H9 (cell line): ENCODE measurements at places on chromosomes 2 and 18.

DNA sequence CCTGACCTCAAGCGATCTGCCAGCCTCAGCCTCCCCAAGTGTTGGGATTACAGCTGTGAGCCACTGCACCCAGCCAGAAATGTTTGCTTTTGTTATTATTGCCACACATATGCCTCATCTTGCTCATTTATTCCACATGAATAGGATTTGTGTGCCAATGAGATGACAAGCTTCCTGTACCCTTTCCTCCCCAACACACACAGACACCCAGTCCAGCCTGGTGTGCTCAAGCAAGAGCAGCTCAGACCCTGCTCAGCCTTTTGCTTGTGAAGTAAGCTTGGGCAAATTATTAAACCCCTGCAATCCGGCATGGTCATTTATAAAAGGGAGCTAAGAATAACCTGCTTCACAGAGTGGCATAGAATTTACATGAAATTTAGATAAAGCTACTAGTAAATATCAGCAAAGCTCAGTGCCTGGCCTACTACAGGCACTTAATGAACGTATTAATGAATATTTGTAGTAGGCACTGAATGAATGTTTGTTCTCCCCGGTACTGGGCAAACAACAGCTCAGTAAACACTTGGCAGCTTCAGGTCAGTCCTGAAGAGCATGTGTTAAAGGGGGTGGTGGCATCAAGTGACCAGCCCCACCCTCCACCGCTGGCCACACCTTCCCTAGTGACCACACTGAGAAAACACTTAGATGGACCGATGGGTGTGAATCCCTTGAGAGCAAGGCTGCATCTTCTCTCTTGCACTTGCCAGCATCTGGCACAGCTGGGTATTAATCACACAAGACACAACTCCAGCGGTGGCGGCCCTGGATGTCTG, 280.2 kb downstream of the SRBD1 start:
- no peak for DNase-seq

DNA sequence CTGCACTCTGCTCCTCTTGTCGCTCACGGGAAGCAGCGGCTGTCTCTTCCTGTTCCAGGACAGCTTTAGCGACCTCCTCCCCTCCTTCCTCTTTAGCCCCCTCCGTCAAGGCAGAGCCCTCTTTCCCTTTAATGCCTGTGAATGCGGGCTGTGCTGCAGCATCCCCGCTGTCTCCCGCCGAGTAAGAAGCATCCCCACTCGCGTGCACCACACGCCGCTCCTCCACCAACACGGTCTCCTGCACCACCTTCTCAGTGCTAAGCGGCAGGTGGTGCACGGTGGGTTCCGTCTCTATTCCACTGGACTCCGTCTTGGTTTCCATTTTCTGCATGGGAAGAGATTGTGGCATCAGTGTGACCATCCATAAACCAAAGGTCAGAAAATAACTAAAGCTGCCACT, 101.6 kb upstream of the ZBTB14 start:
- no peak for DNase-seq

GRCh38 chr2:235533616-235534385, 40.0 kb downstream of the AGAP1 start:
- no peak for DNase-seq

- no peak for DNase-seq
These were observed 162.5 kb upstream of the ALPP start for GRCh38 chr2:232216028-232216427.

DNA sequence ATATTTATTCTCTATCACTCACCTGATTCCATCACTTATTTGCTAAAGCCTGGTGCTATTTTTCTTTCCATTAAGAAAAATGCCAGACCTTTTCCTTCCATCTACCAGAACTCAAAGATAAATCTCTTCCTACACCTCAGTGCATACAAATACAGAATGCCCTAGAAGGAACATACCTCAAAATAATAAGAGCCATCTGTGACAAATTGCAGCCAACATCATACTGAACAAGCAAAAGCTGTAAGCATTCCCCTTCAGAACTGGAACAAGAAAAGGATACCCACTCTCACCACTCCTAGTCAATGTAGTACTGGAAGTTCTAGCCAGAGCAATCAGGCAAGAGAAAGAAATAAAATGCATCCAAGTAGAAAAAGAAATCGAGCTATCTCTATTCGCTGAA, 315.9 kb upstream of the UBE2E3 start:
- DNase-seq = no peak

DNA sequence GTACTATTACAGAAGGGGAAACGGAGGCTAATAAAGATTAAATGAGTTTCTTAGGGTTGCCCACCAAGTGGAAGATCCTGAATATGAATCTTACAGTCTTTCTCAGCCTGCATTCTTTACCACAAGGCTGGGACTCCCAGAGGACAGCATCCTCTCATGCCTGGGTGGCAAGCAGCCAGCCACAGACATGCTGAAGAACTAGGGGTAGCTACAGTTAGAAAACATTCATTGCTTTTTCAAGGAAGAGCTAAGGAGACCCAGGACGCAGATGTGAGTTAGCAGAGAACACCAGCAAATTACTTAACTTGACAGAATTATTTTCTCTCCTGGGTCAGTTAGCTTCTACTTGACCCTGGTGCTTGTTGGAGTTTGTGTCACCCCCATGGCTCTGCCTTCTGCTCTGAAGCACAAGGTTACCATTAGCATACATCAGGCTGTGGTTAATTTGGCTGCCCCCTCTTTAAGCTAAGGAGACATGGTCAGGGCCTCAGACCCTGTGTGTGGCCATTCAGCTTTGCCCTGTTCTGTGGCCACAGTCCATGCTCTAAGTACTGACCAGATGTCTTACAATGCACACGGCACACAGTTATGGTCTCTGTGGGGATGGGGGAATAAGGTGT, 132.3 kb upstream of the TNP1 start:
- no peak for DNase-seq

- no peak for DNase-seq
These were observed 1443.2 kb downstream of the SUCLG1 start for GRCh38 chr2:83015900-83016299.

DNA sequence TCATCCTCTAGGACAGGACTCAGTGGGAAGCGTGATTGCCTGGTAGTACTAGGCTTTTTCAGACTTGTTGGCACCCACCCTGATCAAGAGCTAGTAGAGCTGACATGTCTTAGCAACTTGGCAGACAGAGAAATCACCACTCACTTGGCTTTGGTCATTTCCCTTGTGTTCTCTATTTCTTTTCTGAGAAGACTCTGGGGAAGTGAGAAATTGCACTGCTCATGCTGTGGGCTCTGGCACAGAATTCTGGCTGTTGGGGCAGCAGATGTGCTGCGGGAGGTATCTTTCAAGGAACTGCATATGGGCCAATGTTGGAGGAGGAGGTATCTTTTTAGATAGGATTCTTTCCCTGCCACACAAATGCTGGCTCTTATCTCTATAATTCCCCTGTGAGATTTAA, 529.1 kb upstream of the MEX3C start:
- DNase-seq = no peak

DNA sequence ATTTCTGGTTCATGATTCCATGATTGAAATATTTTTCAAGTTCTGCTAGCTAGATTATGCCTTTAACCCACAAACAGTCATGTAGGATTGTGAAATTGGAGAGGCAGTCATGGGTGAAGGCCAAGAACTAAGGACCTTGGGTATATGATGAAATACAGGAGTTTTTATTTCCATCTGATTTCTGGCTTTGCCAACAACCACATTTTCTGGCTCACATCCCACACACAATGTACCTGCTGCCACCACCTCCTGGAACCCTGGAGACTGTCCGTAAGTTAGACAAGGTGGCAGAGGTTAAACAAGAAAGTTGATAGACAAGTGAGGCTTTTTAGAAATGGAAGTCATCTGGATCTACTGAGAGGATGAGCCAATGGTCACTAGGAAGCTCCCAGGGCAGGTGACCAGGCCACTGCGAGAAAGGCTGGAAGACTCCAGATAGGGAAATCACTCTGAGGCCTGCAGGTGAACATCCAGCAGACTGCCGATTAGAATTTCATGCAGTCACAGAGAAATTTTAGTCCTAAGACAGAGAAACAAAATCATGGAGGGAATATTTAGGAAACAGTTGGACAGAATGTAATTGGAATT, 402.0 kb downstream of the ALK start:
- DNase-seq = no peak

DNA sequence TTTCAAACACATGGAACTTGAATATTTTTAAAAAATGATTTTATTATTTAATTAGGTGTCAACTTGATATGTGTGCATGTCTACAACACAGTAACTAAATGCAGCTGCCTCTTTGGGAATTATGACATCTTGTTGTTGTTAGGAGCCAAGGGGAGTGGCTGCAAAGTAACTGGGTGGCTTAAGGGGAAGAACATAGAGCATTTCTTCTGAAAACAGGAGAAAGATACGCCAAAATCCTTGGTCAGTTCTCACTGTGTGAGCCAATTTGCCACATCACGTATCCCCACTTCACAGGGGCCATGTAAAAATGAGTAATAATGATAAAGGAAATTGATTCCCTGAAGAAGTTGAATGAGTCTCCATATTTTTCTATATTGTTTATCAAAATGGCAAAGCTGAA, 309.8 kb upstream of the COL3A1 start:
- DNase-seq = no peak

GRCh38 chr2:192412394-192412793, 217.7 kb upstream of the TMEFF2 start:
- DNase-seq = no peak

DNA sequence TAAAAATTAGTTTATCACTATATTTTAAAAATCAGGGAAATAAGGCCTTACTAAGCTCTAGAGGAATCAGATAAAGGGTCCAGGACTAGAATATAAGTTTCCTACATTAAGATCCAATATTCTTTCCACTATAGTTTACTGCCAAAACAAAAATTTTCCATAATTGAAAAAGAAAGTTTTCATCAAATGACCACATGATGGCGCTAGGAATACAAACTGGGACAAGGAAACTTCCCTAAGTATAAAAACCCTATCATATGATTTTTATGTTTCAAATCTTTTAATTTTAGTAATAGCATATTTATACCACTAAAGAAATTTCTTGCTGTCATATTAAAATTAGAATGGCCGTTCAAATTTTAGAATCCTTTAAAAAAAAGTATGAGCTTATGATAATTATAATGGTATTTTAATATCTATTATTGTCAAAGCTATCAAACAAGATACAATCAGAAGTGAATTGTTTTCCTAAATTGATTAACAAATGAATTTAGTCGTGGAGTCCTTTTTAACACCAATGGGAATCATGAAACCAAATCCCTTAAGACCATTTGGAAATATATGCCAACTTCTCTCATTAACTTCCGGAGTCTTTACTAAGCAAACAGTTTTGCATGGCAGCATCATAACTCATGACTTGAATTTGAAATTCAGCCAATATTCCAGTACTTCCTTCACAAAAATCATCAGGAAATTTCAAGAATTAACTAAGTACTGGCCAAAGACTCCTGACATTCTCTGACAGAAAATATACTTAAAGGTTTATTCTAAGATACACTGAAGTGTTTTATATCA, 70.3 kb downstream of the SCN1A start:
- DNase-seq = no peak

GRCh38 chr2:121804340-121804739, 48.9 kb downstream of the TSN start:
- peak; percentile 65 for DNase-seq

DNA sequence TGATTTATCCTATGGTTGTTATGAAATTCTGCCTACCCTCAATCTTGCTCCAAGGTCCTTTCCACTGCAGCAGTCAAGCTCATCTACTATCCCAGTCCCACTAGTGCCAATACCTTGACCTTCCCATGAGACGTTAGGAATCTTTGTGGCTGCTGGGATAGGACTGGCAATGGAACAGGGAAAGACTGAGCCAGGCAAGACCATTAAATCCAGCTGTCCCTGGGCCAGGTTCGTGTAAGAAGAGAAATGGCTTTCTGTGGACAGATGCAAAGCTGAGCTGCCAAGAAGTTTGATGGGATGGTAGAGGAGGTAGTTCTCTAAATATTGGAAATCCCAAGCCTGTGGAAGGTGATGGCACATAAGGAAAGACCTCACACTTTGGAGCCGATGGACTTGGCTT, 50.1 kb upstream of the TMEM17 start:
- no peak for DNase-seq

DNA sequence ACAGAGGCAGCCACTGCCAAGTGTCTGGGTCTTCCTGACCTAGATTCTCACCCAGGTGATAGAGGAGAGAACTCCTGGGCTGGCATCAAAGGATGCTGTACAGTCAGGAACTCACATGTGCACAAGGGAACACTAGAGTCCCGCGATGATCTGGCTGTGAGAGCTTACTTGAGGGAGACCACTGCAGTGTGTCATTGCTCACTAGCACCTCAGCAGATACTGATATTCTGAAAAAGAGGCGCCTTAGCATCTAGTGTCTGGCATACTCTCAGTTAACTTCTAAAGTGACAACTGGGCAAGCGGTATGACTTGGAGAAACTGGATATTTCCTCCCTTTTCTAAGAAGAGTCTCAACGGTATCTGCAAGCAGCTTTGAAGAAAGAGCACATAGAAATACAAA, 189.9 kb downstream of the CMPK2 start:
- DNase-seq = no peak

- DNase-seq = peak; percentile 80
These were observed 106.2 kb upstream of the BZW1 start for GRCh38 chr2:200705305-200706041.

- DNase-seq = no peak
These were observed 98.2 kb downstream of the KCNF1 start for GRCh38 chr2:11009891-11010290.

DNA sequence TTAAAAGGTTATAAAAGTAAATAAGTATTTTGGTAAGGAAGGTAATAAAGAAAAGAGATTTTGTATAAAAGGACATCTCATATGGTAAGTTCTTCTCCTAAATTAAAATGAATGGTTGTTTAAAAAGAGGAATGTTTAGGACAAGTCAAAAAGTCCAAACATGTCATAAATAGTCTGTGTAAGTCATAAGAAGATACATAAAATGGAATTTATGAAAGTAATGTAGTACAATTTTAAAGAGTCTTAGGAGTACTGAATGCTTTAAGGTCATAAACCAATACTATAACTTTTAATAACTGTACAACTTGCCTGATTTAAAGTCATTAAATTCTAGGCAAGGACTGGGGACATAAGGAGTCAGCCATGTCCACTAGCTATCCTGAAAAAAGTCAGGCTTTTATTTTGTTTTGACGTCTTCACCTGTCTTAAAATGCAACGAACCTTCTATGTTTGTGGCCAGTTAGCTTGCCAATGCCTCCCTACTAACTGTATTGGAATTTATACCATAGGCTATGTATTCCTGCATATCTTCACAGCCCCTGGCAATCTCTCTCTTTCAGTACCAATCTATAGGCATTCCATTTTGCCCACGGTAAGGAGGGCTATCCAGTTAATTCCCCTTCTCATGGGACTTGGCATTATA, 312.3 kb upstream of the LRRTM4 start:
- DNase-seq = no peak

DNA sequence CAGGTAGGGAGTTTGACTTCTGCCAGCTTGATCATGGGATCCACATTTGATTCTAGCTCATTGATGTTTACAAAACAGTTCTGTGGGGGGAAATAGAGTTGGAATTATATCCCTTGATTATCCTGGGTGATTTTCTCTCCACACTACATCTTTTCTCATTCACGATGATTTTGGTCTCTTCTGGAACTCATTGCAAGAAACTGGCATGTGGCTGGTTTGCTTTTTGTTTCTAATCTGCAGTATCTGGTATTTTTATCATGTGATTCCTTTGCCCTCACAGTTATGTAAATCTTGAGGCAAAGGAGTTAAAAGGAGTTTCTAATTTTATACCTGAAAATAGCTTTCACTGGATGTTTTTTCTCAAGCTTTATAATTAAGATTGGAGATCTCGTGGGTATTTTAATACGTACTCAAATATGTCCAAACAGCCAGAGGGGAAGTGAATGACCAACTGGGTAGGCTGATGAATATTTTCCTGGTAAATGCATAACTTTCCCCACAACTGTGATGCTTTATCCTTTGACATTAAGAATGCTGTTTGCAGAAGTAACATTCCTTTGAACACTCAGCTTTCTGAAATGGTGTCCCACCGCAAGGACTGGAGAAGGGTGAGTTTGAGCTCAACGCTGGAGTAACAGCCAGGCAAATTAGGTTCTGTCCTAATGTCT, 502.9 kb upstream of the ZEB2 start:
- DNase-seq = no peak
